Stimulated activated CD8-positive, alpha-beta memory T cell treated with anti-CD3 and anti-CD28 coated beads, Interleukin-4, amount 100 ng/mL, for 1 hour (primary cell): ENCODE measurements at places on chromosomes 3 and 15.

DNA sequence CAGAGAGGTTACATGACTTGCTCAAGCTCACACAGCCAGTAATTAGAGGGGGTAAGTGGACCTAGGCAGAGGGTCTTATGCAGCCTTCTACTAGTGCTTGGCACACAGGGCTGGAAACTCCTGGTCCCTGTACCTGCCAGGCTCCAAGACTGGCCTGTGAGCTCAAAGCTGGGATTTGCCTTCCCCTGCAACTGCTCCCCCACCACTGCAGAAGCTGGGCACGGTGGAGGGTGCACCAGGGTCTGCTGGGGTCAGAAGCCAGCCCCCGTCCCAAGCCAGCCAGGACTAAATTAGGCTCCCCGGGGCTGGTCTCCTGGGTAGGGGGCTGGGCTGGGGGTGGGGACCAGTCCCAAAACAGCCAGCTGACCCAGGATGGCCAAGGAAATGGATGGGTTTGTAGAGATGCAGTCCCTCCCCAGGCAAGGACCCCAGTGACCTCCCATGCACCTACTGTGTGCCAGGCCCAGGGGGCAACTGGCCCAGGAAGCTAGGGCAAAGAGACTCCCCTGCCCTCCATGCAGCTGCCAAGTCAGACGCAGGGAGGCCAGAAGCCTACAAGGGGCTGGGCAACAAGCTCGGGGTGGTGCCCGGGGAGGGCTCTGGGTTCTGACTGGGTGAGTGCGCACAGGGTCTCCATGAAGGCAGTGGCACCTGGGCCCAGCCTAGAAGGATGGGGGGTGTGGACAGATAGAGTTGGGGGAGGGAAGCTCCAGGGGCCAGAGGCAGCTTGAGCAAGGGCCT, 51.8 kb upstream of the LINGO1 start:
- DNase-seq = no peak

DNA sequence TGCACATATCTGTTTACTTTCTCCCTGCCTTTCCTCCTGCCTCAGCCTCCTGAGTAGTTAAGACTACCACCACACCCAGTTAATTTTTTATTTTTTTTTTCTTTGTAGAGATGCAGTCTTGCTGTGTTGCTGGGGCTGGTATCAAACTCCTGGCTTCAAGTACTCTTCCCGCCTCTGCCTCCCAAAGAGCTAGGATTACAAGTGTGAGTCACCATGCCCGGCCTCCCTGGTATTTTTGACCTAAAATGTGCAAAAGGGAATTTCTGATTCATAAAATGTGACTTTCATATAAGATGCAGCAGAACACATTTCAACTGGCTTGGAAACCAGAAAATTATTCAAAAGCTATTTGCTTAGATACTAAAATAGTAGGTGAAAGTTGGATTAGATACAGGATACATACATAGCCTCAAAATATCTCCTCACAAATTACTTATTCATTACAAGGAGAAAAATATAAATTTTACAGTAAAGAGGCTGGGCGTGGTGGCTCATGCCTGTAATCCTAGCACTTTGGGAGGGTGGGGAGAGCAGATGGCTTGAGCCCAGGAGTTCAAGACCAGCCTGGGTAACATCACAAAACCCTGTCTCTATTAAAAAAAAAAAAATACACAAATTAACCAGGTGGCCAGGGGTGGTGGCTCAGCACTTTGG, 32.0 kb downstream of the MAP4 start:
- no peak for DNase-seq

DNA sequence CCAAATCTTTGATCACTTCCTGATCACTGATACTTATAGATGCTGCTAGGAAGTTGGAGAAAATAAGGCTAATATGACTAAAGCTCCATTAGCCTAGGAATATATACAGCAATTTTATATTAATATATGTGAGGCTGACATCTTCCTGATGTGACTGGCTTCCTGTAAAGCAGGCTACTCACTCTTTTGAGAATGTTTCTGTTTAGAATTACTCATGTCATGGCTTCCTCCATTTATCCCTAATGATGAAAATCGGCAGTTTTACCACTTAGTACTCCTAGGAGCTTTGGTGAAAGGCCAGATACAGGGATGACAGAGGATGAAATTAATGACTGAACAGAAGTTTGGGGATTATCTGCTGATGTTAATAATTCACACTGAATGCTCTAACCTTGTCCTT, 3.9 kb upstream of the MAP1A start:
- DNase-seq = no peak

DNA sequence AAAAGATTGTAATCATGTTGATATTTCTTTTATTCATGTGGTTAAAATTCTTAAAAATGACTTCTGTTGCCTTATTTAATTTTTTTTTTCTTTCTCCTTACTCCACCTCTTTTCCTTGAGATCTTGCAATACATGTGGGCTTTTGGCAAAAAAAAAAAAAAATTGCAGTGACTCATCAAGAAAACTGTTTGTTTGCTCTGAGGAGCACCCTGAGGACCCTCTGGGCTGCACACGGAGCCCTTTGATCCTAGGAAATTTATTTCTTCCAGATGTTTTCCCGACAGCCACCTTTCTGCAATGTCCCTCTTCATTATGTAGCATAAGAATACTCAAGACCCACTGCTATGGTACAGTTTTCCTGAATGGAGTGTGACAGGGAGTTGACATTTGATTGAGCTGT, 371.7 kb downstream of the ZBTB20 start:
- no peak for DNase-seq

- no peak for DNase-seq
Observed at GRCh38 chr15:48389691-48390143, 58.5 kb downstream of the DUT start.

DNA sequence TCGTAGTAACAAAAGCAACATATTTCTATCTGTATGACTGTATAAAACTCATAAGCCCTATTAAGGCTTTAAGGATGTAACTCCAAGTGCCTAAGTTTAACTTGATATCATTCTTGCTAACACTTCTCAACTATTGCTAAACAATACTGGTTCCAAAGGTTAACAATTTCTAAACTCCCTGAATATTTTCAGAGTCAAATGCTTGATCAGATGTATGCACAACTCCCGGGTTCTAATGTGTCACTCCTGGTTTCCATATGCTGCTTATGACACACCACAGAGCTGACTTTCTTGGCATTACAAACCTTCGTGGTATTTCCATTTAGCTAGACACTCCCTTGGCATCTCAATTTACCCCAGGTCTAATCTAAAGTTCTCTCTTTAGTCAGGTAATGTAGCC, 26.3 kb downstream of the DZIP1L start:
- no peak for DNase-seq

- DNase-seq = no peak
Observed at GRCh38 chr15:60957111-60957510, 272.0 kb downstream of the RORA start.

GRCh38 chr3:116614795-116615362, 94.7 kb upstream of the TUSC7 start:
- DNase-seq = no peak
